ENCODE measurements at places on chromosomes 1 and 21.
A peak's percentile ranks its signal among the peaks of the same experiment; 100 is the strongest.

DNA sequence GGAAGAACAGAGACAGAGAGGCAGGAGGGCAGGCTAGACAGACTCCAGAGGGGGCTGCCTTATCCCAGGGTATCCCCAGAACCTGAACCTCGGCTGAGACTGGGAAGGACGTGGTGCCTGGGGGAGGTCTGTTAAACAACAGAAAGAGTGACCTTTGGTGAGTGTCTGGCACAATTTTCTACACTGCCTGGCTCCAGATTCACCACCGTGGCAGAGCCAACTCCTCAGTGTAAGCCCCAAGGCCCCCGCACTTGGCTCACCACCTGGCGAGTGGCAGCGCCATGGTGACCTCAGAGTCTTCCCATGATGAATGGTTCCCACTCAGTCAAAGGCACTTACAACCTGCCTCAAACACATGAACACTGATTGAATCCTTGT lies 6.5 kb downstream of the RD3 start:
- DNase-seq: no peak

GRCh38 chr1:43395523-43395922 lies 5.8 kb downstream of the SZT2 start:
- no peak for DNase-seq

DNA sequence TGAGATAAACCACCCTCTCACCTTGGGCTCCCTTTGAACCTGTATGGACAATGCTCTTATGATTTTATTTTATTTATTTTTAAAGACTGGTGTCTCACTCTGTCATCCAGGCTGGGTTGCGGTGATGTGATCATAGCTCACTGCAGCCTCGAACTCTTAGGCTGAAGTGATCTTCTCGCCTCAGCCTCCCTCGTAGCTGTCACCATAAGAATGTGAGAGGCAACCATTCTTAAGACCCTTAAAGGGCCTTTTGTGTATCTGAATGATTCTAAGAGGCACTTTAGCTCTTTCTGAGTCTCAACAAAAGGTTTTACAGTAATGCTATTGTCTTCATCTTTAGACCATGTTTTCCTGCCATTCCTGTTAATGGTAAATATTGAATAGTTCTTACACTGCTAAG lies 67.0 kb downstream of the IVNS1ABP start:
- DNase-seq: no peak

GRCh38 chr1:245245021-245245667 lies 90.4 kb downstream of the KIF26B start:
- no peak for DNase-seq

DNA sequence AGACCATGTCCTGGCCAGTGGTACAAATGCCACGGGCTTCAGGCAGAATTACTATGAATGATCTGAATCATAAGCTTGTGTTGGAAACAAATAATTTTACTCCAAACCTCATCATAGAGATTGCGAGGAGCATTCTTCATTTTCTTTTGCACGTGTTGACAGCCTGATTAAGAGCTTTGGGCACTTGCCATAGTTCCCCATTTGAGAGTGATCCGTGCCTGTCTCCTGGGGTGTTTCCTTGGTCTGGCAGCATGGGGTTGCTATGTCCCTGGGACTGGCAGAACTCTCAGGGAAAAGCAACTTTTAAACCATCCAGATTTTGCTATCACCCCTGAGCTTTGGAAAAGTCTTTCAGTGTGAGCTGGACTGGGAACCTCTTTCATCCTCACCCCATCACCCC lies 54.3 kb upstream of the KCNJ6 start:
- no peak for DNase-seq

DNA sequence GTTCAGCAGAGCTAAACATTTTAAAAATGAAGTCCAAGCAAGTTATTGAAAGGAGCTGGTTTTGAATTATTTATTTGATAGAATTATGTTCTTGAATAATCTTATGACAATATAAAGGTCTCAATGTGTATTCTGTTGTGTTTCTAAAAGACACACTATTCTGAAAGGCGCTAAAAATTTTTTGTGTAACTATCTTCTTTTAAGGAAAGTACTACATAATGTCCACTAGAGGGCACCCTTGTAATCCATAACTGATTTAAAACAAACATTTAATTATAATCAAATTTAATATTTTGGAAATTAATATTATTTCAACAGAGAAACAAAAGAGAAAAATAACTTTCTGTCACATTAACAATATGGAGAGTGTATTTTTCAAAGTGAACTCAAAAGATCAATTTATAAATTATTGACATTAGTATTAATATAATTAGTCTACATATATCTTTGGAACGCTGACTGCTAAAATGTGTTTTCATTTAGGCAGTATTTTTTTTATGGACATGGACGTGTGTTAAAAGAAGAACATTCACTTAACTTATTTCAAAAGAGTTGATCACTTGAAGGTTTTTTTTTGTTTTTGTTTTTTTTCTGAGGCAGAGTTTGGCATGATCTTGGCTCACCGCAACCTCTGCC lies 248.4 kb downstream of the DENND1B start:
- DNase-seq: no peak

DNA sequence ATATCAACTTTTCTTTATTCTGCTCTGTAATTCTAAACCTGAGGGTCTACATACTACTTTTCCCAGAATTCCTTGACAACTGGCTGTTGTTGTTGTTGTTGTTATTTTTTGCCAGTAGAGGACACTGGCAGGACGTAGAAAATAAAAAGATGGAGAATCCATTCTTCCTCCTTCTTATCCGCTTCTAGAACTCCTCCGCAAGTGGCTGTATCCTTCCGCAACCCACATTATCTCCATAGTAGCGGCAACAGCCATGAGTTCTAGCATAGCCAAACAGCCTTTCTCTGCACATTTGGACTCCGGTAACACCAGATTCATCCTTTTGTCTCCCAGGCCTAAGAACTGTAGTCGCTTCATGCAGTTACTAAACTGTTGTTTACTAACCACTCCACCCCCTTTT lies 91.1 kb upstream of the CACHD1 start:
- DNase-seq: no peak

DNA sequence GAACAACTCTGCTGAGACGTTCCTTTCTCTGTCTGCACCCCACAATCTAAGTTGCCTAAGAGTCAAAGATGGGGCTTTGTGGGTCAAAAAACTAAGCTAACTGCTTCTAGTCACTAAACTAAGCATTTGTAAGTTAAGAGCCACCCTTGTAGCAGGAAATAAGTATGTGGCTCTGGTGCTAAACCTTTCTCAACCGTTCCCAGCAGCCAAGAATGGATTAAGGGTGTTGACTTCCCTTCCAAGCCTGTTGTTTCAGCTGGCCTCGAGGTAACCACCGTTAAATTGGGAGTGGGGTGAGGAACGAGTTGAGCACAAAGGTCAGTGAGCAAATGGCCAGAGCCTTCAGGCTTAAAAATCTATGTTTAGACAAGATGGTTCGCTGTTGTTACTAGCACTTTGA lies 169.1 kb downstream of the TRIM33 start:
- no peak for DNase-seq

DNA sequence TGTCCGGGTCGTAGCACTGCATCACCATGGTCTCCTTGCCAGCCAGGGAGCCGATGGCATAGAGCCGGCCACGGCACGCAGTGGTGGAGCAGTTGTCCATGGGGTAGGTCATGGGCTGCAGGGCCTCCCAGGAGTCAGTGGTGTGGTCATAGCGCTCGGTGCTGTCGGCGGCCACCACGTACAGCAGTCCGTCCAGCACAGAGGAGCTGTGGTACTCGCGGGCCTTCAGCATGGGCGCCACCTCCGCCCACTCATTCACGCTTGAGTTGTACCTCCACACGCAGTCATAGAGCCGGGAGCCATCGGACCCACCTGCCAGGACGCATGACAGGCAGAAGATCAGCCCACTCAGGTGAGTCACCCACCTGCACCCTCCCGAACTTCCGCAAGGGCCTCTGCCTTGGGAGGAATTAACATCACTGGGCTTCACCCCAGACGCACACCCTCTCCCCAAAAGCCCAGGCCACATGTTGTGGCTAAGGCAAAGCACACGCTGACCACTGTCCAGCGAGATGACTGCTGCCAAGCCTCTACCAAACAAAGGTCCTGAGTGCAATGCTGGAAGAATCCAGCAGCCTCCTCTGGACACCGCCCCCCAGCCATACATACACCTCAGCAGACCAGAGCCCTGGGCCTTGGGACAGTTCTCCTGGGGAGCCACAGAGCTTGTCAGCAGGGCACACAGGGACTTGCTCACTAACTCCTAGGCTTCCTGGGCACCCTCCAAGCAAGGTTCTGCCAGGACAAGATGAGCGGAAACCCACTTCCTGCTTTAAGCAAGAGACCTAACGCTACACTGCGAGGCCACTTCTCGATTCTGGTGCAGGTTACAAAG lies 3.3 kb downstream of the KLHL21 start:
- DNase-seq: no peak

- DNase-seq: no peak
Observed at GRCh38 chr1:20538760-20539551, 13.4 kb upstream of the FAM43B start.

- DNase-seq: no peak
Observed at GRCh38 chr1:110048923-110049601, 14.6 kb downstream of the STRIP1 start.

GRCh38 chr1:38992412-38993111 lies 1.5 kb downstream of the AKIRIN1 start:
- no peak for DNase-seq

- no peak for DNase-seq
Observed at GRCh38 chr1:47229031-47229885, 2.8 kb downstream of the TAL1 start.

DNA sequence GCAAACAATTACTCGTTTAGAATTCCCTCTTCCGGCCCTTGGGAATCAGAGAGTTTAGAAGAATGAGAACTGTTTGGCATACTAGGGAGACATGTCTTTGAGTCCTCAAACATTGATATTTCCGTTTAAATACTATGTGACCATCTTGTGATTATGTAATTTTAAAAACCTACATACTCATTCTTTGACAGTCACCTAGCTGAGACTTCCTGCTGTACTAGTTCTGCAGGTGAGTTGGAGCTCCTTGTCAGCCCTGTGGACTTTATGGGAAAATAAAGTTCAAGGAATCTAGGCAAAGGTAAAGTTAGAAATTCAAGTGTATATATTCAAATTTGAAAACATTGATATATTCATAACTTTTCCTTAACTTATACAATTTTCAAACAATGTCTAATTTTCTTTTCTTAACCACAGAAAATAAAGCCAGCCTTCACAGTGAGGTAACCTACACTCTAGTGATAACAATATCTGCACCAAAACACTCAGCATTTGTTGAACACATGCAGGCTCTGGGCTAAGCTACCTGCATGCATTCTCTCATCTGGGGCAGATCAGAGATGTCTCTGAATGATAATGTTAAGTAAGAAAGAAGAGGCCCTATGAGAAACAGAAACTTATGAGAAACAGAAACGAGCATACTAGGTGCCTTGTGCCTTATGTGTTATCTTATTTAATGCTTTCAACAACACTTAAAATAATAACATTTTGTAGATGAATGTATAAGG lies 67.0 kb upstream of the BACE2 start:
- no peak for DNase-seq

GRCh38 chr1:151012684-151013471 lies 4.6 kb downstream of the PRUNE1 start:
- no peak for DNase-seq

DNA sequence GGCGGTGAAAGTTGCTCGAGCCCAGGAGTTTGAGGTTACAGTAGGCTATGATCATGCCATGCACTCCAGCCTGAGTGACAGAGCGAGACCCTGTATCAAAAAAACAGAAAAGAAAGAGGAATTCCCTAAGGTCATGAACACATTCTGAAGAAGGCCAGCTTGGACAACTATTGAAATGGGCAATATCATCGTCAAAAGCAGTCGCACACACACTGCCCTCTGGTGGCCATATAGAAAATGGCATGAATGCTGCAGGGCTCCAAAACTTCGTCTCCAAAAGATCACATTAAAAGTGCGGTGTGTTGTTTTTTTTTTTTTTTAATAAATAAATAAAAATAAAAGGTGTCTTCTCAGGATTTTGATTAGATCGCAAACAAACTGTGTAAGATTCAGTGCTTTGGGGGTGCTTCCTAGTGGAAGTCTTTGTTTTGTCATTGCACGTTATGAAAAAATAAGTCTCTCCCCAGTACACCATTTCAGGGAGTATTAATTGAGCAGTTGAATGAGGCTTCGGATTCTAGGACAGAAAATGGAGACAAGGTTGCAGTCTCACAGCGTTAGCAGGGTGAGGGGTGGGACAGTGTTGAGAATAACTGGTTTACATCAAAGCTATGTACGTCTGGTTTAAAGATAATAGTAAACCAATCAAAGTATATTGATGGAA lies 87.5 kb upstream of the FMN2 start:
- no peak for DNase-seq

DNA sequence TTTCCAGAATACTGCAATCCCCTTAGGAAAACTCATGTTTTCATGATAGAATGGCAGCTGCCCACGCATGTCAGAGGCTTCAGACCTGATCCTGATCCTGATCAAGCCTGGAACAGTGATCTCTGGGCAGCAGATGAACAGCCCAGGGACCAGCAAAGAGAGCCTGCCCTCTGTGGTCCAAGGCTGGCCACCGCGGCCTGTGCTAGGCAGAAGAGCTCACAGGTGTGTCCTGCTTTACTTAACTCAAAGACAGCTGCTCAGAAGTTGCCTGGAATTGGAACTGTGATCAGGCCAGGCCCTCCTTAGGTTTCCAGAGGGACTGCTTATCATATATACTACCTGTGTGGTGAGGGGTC lies 21.2 kb upstream of the BCAR3 start:
- no peak for DNase-seq

- peak; percentile 89 for DNase-seq
Observed at GRCh38 chr1:113929750-113930498, 800 bp downstream of the HIPK1 start.

GRCh38 chr1:241779897-241780296 lies 68.1 kb upstream of the EXO1 start:
- no peak for DNase-seq

DNA sequence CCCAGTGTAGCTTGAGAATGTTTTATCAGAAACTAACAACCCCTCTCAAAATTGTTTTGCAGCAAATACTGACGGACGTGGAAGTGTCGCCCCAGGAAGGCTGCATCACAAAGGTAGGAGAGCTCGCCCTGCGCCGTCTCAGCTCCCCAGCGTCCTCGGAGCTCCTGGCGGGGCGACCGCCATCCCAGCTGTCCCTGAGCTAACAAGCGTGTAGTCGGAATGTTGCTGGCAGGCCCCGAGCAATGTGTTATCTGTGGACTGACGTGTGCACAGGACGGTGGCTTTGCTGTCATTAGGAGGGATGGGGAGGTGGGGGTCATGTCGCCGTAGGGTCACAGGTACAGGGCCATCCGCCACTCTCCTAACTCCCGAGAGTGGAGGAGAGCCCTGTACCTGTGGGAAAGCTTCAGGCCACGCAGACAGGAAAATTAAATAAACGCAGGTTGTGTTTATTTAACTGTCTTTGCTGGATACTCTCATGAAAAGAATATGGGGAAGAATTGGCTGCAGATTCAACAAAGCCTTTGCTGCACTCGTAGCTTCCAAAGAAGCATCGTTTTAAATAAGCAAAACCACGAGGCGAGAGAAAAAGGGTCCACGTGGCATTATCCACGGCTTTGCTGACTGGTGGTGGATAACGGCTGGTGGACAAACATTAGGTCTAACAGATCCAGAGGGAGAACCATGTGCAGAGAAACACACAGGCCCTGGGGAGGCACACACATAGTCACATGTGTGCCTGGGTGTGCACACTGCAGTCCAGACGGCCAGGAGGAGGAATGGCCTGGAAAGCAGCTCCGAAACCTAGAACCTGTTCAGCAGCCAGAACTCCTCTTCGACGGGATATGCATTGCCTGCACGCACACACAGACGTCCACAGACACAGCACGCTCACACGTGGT lies 175.3 kb downstream of the PRDM16 start:
- DNase-seq: no peak
